GM23338 (cell line): ENCODE measurements at places on chromosomes 16 and 17.
A peak's percentile ranks its signal among the peaks of the same experiment; 100 is the strongest.

DNA sequence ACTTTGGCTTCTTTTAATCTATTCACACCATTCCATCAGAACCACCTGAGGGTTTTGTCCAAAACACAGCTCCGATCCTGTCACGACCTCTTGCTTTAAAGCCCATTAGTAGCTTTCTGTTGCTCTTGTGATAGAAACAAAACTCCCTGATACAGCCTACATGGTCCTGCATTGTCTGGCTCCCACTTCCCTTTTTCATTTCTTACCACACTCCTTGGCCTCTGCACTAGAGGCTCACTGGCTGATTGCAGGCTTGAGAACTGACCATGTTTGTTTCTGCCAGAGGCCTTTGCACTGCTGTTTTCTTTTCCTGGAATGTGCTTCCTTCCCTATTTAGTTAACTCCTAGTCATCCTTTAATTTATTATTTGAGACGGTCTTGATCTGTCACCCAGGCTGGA lies 23.7 kb downstream of the IST1 start:
- H3K27ac ChIP-seq, result peak overlapping the region; percentile 69; the same call in 1 of the 2 replicates
- H3K36me3 ChIP-seq, result peaks cover 89% of the 10 kb centered on the region
- H3K4me1 ChIP-seq, result no peaks in the 10 kb centered on the region
- no peak for DNase-seq
- H3K4me3 ChIP-seq, result no peak overlapping the region

- no peak for DNase-seq
- H3K27me3 ChIP-seq, result no peaks in the 10 kb centered on the region; the same call in 1 of the 2 replicates
- no peak overlapping the region for H3K4me3 ChIP-seq
- H3K36me3 ChIP-seq, result no peaks in the 10 kb centered on the region
Observed at GRCh38 chr17:1029196-1029921, 32.4 kb downstream of the TIMM22 start.

DNA sequence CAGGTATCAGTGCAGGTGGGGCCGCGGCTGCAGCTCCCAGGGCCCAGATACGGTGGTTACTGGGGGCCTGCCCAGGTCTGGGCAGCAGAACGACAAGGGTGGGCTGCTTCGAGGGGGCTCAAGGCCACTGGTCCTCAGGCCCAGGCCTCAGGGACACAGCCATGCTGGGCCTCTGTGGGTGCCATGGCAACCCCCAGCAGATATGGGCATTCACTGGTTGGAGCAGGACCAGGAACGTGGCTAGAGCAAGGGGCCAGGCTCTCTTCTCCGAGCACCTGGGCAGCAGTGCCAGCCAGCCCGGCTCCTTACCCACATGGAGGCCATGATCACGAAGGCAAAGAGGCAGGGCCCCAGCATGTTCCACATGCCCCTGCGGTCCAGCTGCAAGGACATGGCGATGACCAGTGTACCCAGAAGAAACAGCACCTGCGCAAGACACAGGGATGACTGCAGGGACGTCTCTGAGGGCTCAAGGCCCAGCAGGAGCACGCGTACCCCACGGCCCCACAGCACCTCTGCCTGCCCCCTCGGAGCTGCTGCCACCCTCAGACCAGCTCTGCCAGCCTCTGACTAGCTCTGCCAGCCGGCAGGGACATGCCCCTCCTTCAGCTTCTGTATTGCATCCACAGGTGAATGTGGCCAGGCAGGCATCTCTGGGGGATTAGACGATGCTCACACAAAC lies 2.1 kb upstream of the MRPL28 start:
- DNase-seq, result no peak
- H3K27me3 ChIP-seq, result no peaks in the 10 kb centered on the region
- H3K27ac ChIP-seq, result no peak overlapping the region
- H3K36me3 ChIP-seq, result peaks cover 3% of the 10 kb centered on the region; the same call in 1 of the 2 replicates
- no peak overlapping the region for H3K4me3 ChIP-seq
- peaks cover 4% of the 10 kb centered on the region; the same call in 1 of the 2 replicates for H3K4me1 ChIP-seq

DNA sequence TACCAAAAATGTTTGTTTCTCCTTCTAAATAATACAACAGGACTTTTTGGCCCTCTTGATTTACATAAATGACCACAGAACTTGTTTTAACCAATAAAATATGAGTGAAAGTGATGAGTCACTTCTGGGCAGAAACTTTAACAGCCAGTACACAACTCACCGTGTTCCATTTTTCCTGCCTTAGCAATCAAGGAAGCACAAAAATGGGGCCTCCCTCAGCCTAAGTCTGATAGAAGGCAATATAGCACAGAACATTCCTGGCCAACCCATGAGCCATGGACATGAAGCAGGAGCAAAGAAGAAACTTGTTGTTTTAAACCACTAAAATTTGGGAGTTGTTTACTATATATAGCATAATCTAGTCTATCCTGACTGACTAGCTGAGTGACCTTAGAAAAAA lies 61.1 kb upstream of the MTMR4 start:
- DNase-seq, result no peak
- no peaks in the 10 kb centered on the region for H3K27me3 ChIP-seq
- H3K4me1 ChIP-seq, result no peaks in the 10 kb centered on the region
- no peaks in the 10 kb centered on the region for H3K36me3 ChIP-seq
- H3K27ac ChIP-seq, result no peak overlapping the region

- H3K4me3 ChIP-seq, result no peak overlapping the region
- H3K27ac ChIP-seq, result no peak overlapping the region
- H3K4me1 ChIP-seq, result no peaks in the 10 kb centered on the region
- H3K36me3 ChIP-seq, result no peaks in the 10 kb centered on the region
Observed at GRCh38 chr17:79294459-79295071, 219.9 kb downstream of the ENGASE start.

GRCh38 chr17:50052241-50052796 lies 3.6 kb upstream of the ITGA3 start:
- H3K27me3 ChIP-seq, result peaks cover 7% of the 10 kb centered on the region
- H3K4me3 ChIP-seq, result no peak overlapping the region
- peaks cover 28% of the 10 kb centered on the region; the same call in 1 of the 2 replicates for H3K4me1 ChIP-seq
